GM12891 (cell line): ENCODE measurements at places on chromosomes 1 and 21.

DNA sequence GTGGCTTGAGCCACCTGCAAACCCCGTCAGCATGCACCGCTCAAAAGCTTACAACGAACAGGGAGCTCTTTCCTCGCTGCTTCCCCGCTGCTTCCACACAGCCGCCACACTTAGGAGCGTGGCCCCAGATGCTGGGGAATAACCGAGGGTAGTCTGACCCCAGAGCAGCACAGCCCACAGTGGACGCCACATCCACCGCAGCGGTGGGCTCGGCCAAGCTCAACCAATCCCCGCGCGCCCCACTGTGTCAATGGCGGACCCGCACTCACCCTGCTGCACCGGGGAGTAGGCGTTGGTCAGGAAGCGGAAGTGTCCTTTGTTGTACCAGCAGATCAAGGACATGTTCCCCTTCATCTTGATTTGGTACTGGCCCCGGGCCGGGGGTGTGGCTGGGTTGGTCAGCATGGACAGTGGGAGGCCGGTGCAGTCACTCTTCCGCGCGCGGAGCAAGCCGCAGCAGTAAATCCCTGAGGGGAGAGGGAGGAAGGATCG is 93.5 kb downstream of the PGBD5 start:
- no peak for DNase-seq

- DNase-seq = no peak
Observed at GRCh38 chr21:27586986-27587385, 620.1 kb upstream of the ADAMTS5 start.

DNA sequence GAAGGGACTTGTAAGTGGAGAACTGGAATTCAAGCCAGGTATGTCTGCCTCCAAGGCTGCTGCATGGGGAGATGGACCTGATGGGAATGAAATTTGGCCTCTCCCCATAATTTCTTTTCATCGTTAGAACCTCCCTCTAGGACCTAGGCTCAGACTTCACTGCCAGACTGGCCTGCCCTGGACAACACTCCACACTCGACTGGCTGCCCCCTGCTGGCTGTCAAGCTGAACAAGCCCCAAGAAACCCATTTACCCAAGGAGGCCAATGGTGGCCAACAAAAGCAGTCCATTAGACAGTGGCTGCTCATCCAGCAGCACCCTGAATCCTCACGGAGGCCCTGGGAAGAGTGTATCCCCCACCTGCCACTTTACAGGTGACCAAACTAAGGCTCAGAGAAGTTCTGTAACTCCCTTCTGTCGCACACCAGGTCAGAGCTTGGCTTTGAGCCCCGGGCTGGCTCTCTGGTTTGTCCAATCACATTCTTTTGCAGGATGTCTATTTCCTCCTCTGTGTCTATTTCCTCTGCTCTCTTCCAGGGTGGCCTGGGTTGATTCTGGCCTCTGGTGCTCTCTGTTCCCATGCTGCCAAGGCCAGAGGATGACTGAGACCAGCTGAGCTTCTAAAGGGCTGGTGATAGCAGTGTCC is 3.8 kb downstream of the RNF186 start:
- peak; percentile 59 for DNase-seq

GRCh38 chr1:168497376-168497950 is 46.3 kb downstream of the XCL2 start:
- DNase-seq = no peak

DNA sequence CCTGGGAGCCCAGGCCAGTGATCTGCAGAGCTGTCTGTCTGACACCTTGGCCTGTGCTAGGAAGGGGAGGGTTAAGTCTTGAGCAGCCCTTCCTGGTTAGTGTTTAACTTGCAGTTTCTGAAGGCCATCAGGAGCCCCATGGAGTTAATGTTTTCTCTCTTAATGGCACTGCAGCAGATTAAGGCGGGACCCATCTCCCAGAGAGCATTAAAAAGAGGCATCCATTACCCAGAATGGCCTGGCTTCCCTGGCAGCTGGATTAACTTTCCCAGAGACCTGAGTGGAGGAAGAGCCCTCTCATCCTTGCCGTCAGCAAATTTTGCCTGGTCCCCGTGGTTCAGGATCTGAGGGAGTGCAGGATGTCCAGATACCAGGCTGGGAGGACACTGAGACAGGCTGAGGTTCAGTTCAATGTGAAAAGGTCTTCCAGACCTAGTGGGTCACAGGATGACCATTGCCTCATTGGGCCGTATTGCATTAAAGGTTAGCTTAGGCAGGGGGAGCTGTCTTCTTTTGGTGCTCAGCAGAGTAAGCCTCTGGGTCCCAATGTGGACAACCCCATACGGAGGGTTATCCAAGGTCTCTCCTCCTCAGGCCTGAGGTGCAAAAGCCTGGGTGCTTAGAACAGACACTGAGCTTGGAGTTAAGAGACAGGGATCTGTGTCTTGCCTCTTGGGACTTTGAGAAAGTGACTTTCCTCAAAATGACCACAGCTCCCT is 522.6 kb downstream of the PTPRU start:
- DNase-seq = no peak

GRCh38 chr1:90732136-90732535 is 15.0 kb upstream of the BARHL2 start:
- DNase-seq = no peak

DNA sequence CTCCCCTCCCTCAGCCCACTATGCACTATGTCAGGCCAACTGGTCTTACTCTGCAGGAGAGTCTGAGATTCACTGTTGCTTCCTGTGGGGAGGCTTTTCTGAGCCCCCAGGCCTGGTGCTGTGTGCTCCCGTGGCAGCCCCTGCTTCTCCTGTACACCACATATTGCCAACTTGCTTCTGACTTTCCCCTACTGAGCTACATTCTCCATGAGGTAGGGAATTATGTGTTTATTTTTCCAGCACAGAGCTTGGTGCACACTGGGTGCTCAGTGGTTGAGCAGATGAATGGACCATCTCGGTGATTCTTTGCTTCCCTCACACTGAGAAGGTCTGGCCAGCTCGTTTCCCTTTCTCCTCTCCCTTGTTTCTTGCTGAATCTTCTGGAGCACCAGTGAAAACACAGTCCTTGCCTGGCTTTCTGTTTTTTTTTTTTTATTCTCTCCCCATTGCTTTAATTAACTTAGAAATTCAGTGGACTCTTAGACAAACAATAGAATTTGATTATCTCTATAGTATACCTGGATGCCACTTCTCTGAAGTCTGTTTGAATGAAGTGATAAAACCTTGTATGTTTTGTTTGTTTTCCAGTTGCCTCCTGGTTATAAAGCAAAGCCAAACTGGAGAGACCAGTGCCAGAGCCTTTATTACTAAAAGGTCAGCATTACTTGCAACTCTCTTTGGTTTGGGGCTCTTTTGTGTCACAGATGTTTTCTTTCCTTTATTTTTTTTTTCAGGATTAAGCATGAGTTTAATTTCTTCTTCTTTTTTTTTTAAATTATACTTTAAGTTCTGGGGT is 50.3 kb upstream of the CNIH3 start:
- DNase-seq = no peak

DNA sequence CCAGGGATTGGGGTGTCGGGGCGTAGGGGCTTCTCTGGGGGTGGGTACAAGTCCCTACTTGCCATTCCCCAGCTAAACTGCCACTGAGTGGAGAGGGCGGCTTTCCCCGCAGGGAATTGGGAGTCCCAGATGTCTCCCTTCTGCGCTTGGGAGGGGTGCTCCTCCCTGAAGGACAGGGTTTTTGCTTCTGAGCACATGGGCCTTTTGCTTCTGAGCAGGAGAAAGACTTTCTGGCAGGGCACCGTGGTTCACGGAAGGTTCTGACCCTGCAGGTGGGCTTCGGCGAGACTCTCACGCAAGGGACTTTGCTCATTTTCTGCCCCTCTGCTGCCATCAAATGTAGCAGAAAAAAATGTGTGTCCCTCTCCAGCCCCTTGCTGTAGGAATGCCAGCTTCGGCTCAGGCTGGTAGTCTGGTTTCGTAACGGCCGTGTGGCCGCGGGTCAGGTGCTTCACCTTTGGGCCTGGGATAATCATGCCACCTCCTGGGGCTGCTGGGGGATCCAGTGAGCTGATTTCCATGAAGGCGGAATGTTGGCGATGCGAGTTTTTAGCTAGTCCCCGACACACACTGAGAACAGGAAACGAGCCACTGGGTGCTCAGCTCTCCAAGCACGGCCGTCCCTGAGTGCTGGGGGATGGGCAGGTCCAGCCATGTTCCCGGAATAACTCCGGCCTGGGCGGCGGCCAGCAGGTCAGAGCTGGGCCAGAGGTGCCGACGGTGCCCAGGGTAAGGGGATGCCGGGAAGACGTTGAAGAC is 364.0 kb downstream of the CAMTA1 start:
- DNase-seq = no peak

DNA sequence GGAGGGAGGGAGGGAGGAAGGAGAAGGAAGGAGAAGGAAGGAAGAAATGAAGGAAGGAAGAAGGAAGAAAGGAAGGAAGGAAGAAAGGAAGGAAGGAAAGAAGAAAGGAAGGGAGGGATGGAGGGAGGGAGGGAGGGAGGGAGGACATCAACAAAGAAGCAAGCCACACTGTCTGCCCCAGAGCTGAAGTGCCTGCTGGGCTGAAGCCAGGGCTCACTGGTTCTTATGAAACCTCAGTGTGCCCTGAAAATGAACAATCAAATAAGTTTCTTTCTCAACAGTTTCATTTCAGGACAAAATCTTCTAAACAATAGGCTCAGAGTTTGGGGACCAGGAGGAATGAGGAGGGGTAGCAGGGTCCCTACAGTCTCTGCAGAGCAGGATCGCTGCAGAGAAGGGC is 21.1 kb downstream of the ARHGEF19 start:
- DNase-seq = no peak

DNA sequence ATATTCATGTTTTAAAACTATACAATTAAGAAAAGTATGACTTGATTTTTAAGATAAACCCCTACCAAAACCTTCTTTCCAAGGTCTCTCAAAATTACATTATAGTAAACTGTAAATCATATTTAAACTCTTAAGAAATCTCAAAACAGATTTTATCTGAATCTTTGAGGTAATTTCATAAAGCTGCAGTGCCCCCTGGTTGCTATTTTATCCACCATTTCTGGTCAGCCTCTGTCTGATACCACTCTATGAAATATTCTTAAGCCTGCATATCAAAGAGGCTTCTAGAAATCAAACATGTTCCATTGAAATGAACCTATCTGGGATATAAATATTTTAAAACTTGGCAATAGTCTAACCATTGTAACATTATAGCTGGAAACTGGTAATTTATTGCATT is 317.3 kb downstream of the COL11A1 start:
- DNase-seq = no peak

DNA sequence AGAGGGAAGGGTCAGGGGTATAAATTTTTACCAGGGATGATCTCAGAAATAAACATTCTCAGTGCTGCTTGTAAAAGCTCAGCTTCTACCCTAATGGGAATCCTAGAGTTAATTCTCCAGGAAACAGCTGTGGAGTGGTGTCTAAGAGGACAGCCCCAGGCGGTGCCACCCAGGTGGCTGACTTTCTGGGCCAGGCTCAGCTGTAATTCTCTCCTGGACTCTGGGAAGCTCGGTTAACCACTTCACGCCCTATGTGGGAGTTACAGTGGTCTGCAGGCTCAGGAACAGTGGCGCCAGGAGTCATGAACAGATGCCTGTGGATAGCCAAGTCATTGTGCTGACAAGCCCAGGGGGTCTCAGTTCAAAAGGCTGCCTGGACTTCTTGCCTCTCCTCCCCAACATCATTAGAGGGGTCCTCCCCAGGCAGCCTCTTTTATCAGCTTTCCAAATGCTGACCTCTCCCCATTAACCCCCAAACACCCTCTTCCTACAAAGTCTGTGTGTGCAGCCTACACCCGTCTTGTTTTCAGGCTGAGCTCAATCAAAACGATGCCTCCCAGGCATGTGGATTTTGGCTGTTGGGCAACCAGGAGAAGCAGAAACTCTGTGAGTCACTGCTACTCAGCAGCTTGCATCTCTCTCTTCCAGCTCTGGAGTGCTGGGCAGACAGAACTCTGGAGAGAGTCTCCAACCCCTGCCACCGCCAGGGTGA is 1.2 kb downstream of the HHIPL2 start:
- DNase-seq = no peak

GRCh38 chr1:65323246-65323645 is 13.9 kb downstream of the DNAJC6 start:
- no peak for DNase-seq

GRCh38 chr1:21830792-21831453 is 18.9 kb downstream of the LDLRAD2 start:
- DNase-seq = no peak
